ENCODE measurements at places on chromosomes 6 and 20. TPM values are rescaled to one million over a fixed set of nuclear protein-coding genes. Genes with fewer than 3 reads are reported as not detected.
A peak's percentile ranks its signal among the peaks of the same experiment; 100 is the strongest.

DNA sequence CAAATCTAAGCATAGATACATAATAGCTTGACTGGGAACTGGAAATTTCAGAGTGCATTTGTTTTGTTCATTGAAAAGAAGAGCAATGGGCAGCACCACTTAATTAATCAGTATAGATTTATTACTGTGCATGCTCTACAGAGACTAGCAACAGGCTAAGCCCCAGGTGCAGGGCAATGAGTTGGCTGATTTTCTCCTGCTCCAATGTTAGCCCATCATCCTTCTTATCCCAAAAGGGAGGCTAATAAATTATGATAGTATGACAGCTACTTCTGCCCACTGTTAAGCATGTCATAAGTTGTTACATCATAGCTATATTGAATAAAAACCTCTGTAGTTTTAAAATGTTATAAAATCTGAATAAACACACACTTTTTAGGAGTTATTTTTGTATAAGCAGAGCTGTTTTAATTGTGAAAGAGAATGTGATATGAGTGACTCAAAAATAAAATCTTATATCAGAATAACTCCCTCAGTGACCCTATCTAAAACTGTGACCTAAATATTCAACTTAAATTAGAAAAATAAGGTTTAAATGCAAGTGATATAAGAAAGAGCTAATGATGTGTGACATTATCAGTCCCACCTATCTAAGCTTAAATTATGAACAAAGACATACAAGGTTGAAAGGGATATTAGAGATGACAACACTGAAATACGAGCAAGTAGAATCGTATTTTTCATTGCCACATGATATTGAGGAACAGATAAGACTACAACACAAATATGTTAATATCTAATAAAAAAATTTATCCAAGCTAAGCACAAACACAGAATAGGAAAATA lies 967.3 kb upstream of the ADGRB3 start:
- peaks cover 14% of the 10 kb centered on the region for H3K36me3 ChIP-seq
- H3K27ac ChIP-seq, result no peak overlapping the region
- no peaks in the 10 kb centered on the region for H3K27me3 ChIP-seq

- H3K36me3 ChIP-seq, result no peaks in the 10 kb centered on the region
- H3K4me3 ChIP-seq, result no peak overlapping the region
- H3K4me1 ChIP-seq, result peaks cover 3% of the 10 kb centered on the region
- H3K27me3 ChIP-seq, result no peaks in the 10 kb centered on the region
- no peak overlapping the region for H3K27ac ChIP-seq
Measured at GRCh38 chr6:156807795-156808194, 30.6 kb downstream of the ARID1B start.

DNA sequence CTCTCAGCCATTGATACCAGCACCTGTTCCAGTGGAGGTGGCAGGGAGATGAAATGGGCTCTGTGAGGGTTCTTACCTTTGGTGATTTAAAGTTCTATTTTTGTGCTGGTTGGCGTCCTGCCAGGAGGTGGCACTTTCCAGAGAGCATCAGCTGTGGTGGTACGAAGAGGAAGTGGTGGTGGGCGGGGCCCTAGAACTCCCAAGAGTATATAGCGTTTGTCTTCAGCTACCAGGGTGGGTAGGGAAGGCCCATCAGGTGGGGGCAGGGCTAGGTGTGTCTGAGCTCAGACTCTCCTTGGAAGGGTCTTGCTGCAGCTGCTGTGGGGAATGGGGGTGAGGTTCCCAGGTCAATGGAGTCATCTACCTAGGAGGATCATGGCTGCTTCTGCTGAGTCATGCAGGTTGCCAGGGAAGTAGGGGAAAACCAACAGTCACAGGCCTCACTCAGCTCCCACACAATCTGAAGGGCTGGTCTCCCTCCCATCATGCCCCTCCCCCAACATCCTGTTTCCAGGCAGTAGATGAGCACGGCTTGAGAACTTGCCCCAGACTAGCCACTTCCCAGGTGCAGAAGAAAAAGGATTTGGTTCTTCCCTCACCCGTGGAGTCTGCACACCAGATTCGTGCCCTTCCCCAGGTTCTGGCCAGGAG lies 46.6 kb downstream of the MOXD1 start:
- peaks cover 2% of the 10 kb centered on the region for H3K4me1 ChIP-seq
- H3K27me3 ChIP-seq, result no peaks in the 10 kb centered on the region
- H3K27ac ChIP-seq, result no peak overlapping the region
- peaks cover 9% of the 10 kb centered on the region for H3K36me3 ChIP-seq

GRCh38 chr20:9507544-9508239 lies 6.7 kb upstream of the LAMP5 start:
- peak overlapping the region; percentile 68 for H3K4me3 ChIP-seq
- no peak overlapping the region for H3K27ac ChIP-seq
- peaks cover 49% of the 10 kb centered on the region for H3K27me3 ChIP-seq
- no peaks in the 10 kb centered on the region for H3K4me1 ChIP-seq

DNA sequence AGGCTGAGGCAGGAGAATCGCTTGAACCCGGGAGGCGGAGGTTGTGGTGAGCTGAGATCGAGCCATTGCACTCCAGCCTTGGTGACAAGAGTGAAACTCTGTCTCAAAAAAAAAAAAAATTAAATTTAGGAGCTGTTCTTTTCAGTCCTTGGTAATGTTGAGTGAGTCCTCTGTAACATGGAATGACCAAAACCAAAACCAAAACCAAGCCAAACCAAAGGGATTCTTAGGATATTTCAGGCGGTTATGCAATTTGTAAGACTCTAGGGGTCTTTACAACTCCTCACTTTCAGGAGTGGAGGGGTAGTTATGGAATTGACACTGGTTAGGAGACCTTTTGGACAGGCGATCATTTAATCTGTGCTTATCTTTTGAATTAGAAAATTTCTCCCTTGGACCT lies 15.8 kb downstream of the TIAM2 start:
- no peak overlapping the region for H3K27ac ChIP-seq
- no peaks in the 10 kb centered on the region for H3K27me3 ChIP-seq
- H3K4me3 ChIP-seq, result no peak overlapping the region
- H3K36me3 ChIP-seq, result peaks cover 1% of the 10 kb centered on the region

GRCh38 chr6:81751388-81752083 lies 945 bp downstream of the TENT5A start:
- peak overlapping the region; percentile 90 for H3K4me3 ChIP-seq
- H3K27ac ChIP-seq, result no peak overlapping the region
- no peaks in the 10 kb centered on the region for H3K36me3 ChIP-seq
- peaks cover 7% of the 10 kb centered on the region for H3K27me3 ChIP-seq
- DNase-seq, result peak; percentile 39
- H3K4me1 ChIP-seq, result no peaks in the 10 kb centered on the region

DNA sequence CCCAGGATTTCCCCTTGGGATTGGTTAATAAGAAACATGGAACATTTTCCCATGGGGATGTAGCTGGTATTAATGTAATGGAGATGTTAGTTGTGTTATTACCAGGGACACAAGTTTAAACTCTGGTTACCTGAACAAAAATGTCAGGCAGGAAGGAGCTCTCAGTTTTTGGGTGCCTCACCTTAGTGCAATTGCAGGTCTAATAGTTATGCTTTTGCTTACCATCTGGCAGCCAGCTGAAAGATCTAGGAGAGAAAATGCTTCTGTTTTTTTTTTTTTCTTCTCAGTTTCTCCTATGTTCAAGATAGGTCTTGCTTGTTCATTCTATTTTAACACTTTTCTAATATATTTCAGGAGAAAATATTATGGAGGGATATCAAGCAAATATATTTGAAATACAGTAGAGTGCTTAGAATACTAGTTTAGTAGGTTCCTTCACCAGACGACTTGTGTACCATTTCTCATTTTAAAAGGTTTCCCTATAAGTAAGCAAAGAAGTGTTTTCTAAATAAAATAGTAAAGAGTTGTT lies 4.2 kb upstream of the UBE2J1 start:
- H3K4me1 ChIP-seq, result no peaks in the 10 kb centered on the region
- no peak for DNase-seq

DNA sequence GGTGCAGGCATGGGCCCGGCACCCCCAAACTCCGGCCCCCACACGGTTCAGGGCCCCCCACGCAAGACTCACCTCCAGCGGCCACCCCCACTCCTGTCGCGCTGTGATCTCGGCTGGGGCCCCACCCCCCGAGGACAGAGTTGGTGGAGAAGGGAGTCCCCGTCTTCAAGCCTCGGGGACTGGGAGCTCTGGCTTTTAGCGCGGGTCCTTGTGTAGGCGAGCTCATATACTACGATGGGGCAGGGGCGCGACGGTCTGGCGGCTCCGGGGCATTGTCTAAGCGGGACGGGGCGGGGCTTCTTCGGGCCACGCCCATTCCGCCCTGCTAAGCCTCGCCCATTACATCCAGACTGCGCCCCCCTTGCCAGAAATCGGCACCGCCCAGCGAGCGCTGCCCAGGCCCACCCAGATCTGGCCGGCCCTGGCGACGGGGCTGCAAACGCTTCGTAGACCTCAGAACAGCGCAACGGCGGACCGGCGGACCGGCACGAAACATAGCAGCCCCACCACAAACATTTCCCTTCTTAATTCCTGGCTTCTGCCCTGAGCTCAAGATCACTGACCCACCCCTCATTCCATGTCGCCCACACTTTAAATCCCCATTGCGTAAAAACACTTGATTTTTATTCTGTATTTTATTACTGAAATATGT lies 1.0 kb upstream of the DDAH2 start:
- H3K4me1 ChIP-seq, result peaks cover 5% of the 10 kb centered on the region
- no peaks in the 10 kb centered on the region for H3K27me3 ChIP-seq
- H3K27ac ChIP-seq, result no peak overlapping the region
- DNase-seq, result peak; percentile 94
- H3K36me3 ChIP-seq, result peaks cover 42% of the 10 kb centered on the region

GRCh38 chr6:43247114-43247999 lies 4.1 kb downstream of the TTBK1 start:
- peaks cover 2% of the 10 kb centered on the region for H3K36me3 ChIP-seq
- peaks cover 23% of the 10 kb centered on the region for H3K27me3 ChIP-seq
- no peaks in the 10 kb centered on the region for H3K4me1 ChIP-seq

- DNase-seq, result peak; percentile 59
- H3K4me1 ChIP-seq, result no peaks in the 10 kb centered on the region
- H3K4me3 ChIP-seq, result peak within 1 kb of the TSS; percentile 90
- no peaks in the 10 kb centered on the region for H3K36me3 ChIP-seq
- H3K27ac ChIP-seq, result no peak within 1 kb of the TSS
Measured at GRCh38 chr6:144149894-144150709, at the start of gene STX11. Gene STX11 (plus strand): TSS chr6:144150517. CDS start chr6:144186628, 36,111 bp downstream.

GRCh38 chr20:24617080-24617432 lies 147.6 kb downstream of the SYNDIG1 start:
- no peak for DNase-seq
- H3K27me3 ChIP-seq, result no peaks in the 10 kb centered on the region
- no peak overlapping the region for H3K27ac ChIP-seq
- H3K36me3 ChIP-seq, result peaks cover 4% of the 10 kb centered on the region
- H3K4me1 ChIP-seq, result no peaks in the 10 kb centered on the region

DNA sequence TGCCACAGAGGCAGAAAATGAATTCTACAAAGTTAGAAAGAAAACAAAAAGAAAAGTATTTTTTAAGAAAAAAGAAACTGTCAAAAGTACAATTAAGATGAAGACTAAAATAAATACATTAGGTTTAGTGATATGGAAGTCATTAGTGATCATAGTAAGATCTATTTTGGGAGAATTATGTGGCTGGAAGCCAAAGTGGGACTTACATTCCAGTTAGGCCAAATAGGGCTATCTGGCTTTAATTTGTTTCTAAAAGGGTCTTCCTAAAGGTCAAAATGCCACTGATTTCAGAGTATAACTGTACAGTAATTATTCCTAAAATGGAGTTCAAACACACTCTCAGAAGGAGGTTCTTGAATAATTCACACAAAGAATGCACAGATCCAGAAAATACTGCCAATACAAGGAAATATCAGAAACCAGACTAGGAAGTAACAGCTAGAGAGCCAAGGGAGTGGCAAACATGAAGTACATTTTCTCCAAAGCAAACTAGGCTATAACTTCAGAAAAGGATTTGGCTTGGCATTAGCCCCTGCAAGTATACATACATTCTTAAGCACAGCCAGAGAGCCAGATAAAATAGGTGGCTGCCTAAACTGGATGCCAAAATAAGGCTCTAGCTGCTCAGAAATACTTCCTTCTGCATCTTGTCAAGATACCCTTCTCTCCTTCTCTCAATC lies 45.3 kb downstream of the PDSS2 start:
- H3K27me3 ChIP-seq, result no peaks in the 10 kb centered on the region
- peaks cover 1% of the 10 kb centered on the region for H3K36me3 ChIP-seq
- H3K27ac ChIP-seq, result no peak overlapping the region
- no peak for DNase-seq

- no peaks in the 10 kb centered on the region for H3K4me1 ChIP-seq
- peak; percentile 68 for DNase-seq
- no peak overlapping the region for H3K4me3 ChIP-seq
- no peak overlapping the region for H3K27ac ChIP-seq
- H3K36me3 ChIP-seq, result no peaks in the 10 kb centered on the region
Measured at GRCh38 chr6:17585766-17586490, 14.2 kb upstream of the FAM8A1 start.

- H3K36me3 ChIP-seq, result no peaks in the 10 kb centered on the region
- no peak overlapping the region for H3K4me3 ChIP-seq
- DNase-seq, result no peak
- no peak overlapping the region for H3K27ac ChIP-seq
Measured at GRCh38 chr6:124438546-124439065, 523.6 kb upstream of the RNF217 start.

DNA sequence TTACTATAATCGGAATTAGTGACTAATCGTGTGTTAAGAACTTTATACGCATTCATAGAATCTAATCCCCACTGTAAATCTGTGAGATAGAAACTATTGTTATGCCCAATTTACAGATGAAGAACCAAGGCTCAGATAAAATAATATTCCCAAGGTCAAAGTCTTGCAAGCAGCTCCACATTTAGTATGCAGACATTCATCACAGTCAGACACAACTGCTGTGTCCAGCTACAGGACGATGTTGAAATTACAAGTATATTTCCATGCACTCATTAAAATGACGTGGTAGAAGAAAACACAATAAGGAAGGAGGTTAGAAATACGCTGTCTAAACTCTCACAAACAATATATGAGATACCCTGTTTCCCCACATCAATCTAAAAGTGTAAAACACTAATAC lies 82.5 kb downstream of the PREX1 start:
- H3K36me3 ChIP-seq, result no peaks in the 10 kb centered on the region
- DNase-seq, result no peak
- no peak overlapping the region for H3K27ac ChIP-seq
- peaks cover 6% of the 10 kb centered on the region for H3K4me1 ChIP-seq
- no peak overlapping the region for H3K4me3 ChIP-seq

- 0 out of 2 replicates have a peak, but pooled peaks cover 2% of the 10 kb centered on the region for H3K27me3 ChIP-seq
- H3K4me3 ChIP-seq, result no peak overlapping the region
- peak; percentile 52 for DNase-seq
- H3K4me1 ChIP-seq, result no peaks in the 10 kb centered on the region
Measured at GRCh38 chr20:3672547-3673171, 9.2 kb downstream of the ADAM33 start.

GRCh38 chr20:57897156-57897874 lies 187.5 kb upstream of the PMEPA1 start:
- no peak for DNase-seq
- no peaks in the 10 kb centered on the region for H3K4me1 ChIP-seq
- H3K27me3 ChIP-seq, result 0 out of 2 replicates have a peak, but pooled peaks cover 2% of the 10 kb centered on the region
- H3K27ac ChIP-seq, result no peak overlapping the region

The HEY2 gene
- total RNA-seq, result 6.6 TPM

The SYNJ2 gene
- total RNA-seq, result 25.4 TPM

The GLYATL3 gene
- not detected for total RNA-seq

The SIGLEC1 gene
- not detected for total RNA-seq

The NKX2-4 gene
- 0.15 TPM for total RNA-seq

The EMILIN3 gene
- total RNA-seq, result 6.7 TPM

The CLIC1 gene
- total RNA-seq, result 265 TPM
